ENCODE measurements at places on chromosomes 7 and 10. TPM values are rescaled to one million over a fixed set of nuclear protein-coding genes. Genes with fewer than 3 reads are reported as not detected.

DNA sequence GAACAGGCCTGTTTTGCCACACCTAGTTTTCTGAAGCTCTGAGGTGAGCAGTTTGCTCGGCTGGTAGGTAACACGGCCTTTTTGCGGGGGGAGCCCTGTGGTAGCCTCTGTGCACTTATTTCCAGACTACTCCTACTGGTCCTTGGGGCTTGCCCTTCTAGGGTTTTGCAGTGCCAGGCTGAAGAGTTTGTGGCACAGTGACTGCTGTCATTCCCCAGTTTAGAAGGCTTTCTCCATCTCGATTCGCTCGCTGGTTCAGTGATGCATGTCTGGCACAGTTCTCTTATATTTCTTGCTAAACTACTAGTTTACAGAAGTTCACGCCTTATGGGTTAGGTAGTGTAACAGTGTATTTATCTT, 711 bp downstream of the KIF20B start:
- H3K4me1 ChIP-seq, result peaks cover 11% of the 10 kb centered on the region
- peak overlapping the region; percentile 92 for H3K4me3 ChIP-seq
- no peaks in the 10 kb centered on the region for H3K27me3 ChIP-seq
- no peaks in the 10 kb centered on the region for H3K36me3 ChIP-seq

DNA sequence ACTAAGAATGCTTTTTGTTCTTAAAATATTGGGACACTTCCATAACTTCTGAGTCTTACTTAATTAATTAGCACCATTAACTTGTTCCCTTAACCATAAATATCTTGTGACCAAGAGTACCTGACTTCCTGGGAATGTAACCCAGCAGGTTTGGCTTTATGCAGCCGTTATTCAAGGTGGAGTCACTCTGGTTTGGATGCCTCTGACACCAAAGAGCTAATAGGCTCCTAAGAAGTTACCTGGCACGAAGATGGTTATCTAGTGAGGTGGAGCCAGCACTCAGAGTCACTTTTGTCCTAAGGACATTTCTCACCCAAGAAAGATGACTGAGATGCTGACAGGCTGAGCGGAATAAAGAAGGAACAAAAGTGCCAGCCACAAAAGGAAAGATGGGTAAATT, 172.3 kb downstream of the C1GALT1 start:
- no peaks in the 10 kb centered on the region for H3K4me1 ChIP-seq
- no peaks in the 10 kb centered on the region for H3K27me3 ChIP-seq
- DNase-seq, result no peak
- H3K27ac ChIP-seq, result no peak overlapping the region
- no peaks in the 10 kb centered on the region for H3K36me3 ChIP-seq
- H3K4me3 ChIP-seq, result no peak overlapping the region

GRCh38 chr7:100801833-100802568, 25.3 kb downstream of the EPHB4 start:
- no peaks in the 10 kb centered on the region for H3K36me3 ChIP-seq
- H3K4me3 ChIP-seq, result no peak overlapping the region
- no peak for DNase-seq
- no peaks in the 10 kb centered on the region for H3K4me1 ChIP-seq
- H3K27me3 ChIP-seq, result no peaks in the 10 kb centered on the region

GRCh38 chr7:149870274-149870673, 3.5 kb upstream of the ATP6V0E2 start:
- no peaks in the 10 kb centered on the region for H3K27me3 ChIP-seq
- peak overlapping the region; percentile 42 for H3K4me3 ChIP-seq
- H3K4me1 ChIP-seq, result peaks cover 84% of the 10 kb centered on the region
- no peak for DNase-seq
- H3K27ac ChIP-seq, result peak overlapping the region; percentile 88
- no peaks in the 10 kb centered on the region for H3K36me3 ChIP-seq

DNA sequence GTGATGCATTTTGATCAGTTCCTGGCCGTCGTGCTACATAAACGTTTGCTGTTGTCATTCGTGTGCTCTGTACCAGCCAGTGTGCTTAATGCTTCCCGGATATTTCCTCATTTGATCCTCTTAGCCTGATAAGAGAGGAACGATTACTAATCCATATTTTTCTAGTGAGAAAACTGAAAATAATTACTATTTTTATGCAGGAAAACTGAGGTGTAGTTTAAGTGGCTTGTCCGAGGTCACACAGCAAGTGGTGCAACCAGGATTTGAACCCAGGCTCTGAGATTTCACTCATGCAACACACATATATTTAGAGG, 650 bp upstream of the SORBS1 start:
- no peak overlapping the region for H3K27ac ChIP-seq
- no peak for DNase-seq
- peak overlapping the region; percentile 62 for H3K4me3 ChIP-seq
- H3K27me3 ChIP-seq, result no peaks in the 10 kb centered on the region
- H3K4me1 ChIP-seq, result peaks cover 4% of the 10 kb centered on the region

GRCh38 chr10:104766341-104766740, 125.3 kb downstream of the SORCS3 start:
- no peaks in the 10 kb centered on the region for H3K27me3 ChIP-seq
- H3K36me3 ChIP-seq, result no peaks in the 10 kb centered on the region
- no peak overlapping the region for H3K4me3 ChIP-seq
- no peaks in the 10 kb centered on the region for H3K4me1 ChIP-seq
- no peak overlapping the region for H3K27ac ChIP-seq

- H3K4me1 ChIP-seq, result no peaks in the 10 kb centered on the region
- no peak overlapping the region for H3K27ac ChIP-seq
- no peaks in the 10 kb centered on the region for H3K27me3 ChIP-seq
- DNase-seq, result no peak
- H3K4me3 ChIP-seq, result no peak overlapping the region
Measured at GRCh38 chr10:59012839-59013238, 163.6 kb upstream of the PHYHIPL start.

DNA sequence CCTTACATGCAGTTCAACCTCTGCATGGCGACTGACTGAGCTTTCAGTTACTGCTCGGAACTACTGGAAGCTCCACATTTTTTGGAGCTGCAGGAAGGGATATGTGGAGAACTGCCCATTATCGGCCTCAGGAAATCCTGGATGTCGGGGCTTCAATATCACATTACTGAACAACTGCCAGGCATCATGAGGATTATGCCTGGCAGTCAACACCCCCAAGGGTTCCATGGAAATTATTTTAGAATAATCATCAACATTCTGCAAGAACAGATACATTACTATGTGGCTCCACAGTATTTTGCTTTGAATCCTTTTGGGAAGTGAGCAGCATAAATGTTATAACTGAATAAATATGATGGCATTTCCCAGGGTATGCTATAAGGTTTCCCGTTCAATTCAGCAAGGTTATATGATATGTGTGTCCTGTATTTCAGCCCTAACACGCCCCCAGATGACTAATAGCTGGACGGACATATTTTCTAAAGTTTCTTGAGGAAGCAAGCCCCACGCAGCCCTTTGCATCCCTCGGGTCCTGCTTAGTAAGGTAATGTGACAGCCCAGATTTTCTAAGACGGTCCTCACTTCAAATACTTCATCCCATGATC, 53.0 kb upstream of the OPALIN start:
- H3K4me1 ChIP-seq, result no peaks in the 10 kb centered on the region
- H3K4me3 ChIP-seq, result no peak overlapping the region
- DNase-seq, result no peak

GRCh38 chr10:78251016-78251385, 217.3 kb downstream of the RPS24 start:
- no peak overlapping the region for H3K4me3 ChIP-seq
- no peak for DNase-seq
- no peak overlapping the region for H3K27ac ChIP-seq
- H3K4me1 ChIP-seq, result no peaks in the 10 kb centered on the region
- no peaks in the 10 kb centered on the region for H3K36me3 ChIP-seq

- H3K4me1 ChIP-seq, result no peaks in the 10 kb centered on the region
- no peak overlapping the region for H3K27ac ChIP-seq
- no peaks in the 10 kb centered on the region for H3K27me3 ChIP-seq
- no peak for DNase-seq
Measured at GRCh38 chr10:1605999-1606940, 131.1 kb downstream of the ADARB2 start.

GRCh38 chr10:133144771-133145170, 15.2 kb upstream of the KNDC1 start:
- H3K4me3 ChIP-seq, result no peak overlapping the region
- no peak overlapping the region for H3K27ac ChIP-seq
- no peaks in the 10 kb centered on the region for H3K27me3 ChIP-seq

GRCh38 chr10:127815147-127815546, 77.6 kb downstream of the CLRN3 start:
- no peaks in the 10 kb centered on the region for H3K36me3 ChIP-seq
- H3K27me3 ChIP-seq, result no peaks in the 10 kb centered on the region
- DNase-seq, result no peak
- H3K4me3 ChIP-seq, result no peak overlapping the region

DNA sequence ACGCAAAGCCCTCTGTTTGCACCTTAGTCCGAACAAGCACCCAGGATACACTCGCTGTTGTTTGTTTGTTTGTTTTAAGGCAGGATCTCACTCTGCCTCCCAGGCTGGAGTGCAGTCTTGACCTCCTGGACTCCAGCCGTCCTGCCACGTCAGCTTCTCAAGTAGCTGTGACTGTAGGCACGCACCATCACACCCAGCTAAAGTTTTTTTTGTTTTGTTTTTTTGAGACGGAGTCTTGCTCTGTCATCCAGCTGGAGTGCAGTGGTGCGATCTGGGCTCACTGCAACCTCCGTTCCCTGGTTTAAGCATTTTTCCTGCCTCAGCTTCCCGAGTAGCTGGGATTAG, 76.8 kb downstream of the CTBP2 start:
- no peaks in the 10 kb centered on the region for H3K36me3 ChIP-seq
- H3K27me3 ChIP-seq, result no peaks in the 10 kb centered on the region
- no peak overlapping the region for H3K27ac ChIP-seq
- no peak for DNase-seq
- H3K4me1 ChIP-seq, result no peaks in the 10 kb centered on the region

GRCh38 chr10:21530641-21531040, 3.4 kb upstream of the MLLT10 start:
- no peaks in the 10 kb centered on the region for H3K36me3 ChIP-seq
- H3K4me1 ChIP-seq, result peaks cover 13% of the 10 kb centered on the region
- H3K27me3 ChIP-seq, result no peaks in the 10 kb centered on the region
- no peak overlapping the region for H3K27ac ChIP-seq
- no peak overlapping the region for H3K4me3 ChIP-seq

GRCh38 chr10:69319841-69320316, 41.6 kb downstream of the HK1 start:
- H3K36me3 ChIP-seq, result peaks cover 5% of the 10 kb centered on the region
- H3K4me1 ChIP-seq, result peaks cover 22% of the 10 kb centered on the region
- H3K4me3 ChIP-seq, result peak overlapping the region; percentile 85
- H3K27ac ChIP-seq, result peak overlapping the region; percentile 90
- H3K27me3 ChIP-seq, result no peaks in the 10 kb centered on the region

- no peak overlapping the region for H3K27ac ChIP-seq
- no peak overlapping the region for H3K4me3 ChIP-seq
- peaks cover 69% of the 10 kb centered on the region for H3K27me3 ChIP-seq
- no peaks in the 10 kb centered on the region for H3K36me3 ChIP-seq
- DNase-seq, result no peak
Measured at GRCh38 chr7:101172854-101173751, 7.0 kb downstream of the NAT16 start.

DNA sequence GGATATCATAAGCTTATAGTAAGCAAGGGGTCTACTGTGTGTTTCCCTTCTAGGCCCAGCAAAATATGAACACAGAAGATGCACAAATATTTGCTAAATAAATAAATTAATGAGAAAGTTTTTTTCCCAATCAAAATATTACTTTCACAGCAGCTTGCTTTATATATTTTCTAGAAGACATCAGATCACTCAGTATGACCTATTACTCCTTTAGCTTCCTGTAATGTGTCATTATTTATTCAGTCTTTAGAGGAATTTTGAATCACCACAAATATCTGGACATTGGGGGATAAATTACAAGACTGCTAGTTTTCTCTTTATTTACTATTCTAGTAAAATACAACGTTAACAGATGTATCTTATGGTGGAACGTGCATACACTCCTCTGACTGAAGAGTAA, 765.8 kb upstream of the POM121L12 start:
- no peak for DNase-seq
- no peak overlapping the region for H3K27ac ChIP-seq
- no peaks in the 10 kb centered on the region for H3K4me1 ChIP-seq
- no peak overlapping the region for H3K4me3 ChIP-seq
- no peaks in the 10 kb centered on the region for H3K27me3 ChIP-seq
- no peaks in the 10 kb centered on the region for H3K36me3 ChIP-seq

- no peak overlapping the region for H3K27ac ChIP-seq
- no peaks in the 10 kb centered on the region for H3K36me3 ChIP-seq
- DNase-seq, result no peak
- no peaks in the 10 kb centered on the region for H3K4me1 ChIP-seq
- H3K4me3 ChIP-seq, result no peak overlapping the region
- H3K27me3 ChIP-seq, result no peaks in the 10 kb centered on the region
Measured at GRCh38 chr10:12943425-12943824, 58.1 kb downstream of the CCDC3 start.

DMBT1 gene
- total RNA-seq, result not detected

HOXA9 gene
- total RNA-seq, result not detected

TAS2R41 gene
- total RNA-seq, result 1.9 TPM

FAM237B gene
- total RNA-seq, result not detected

TNPO3 gene
- total RNA-seq, result 28.6 TPM

TAS2R4 gene
- 5.8 TPM for total RNA-seq

PIP4K2A gene
- 110 TPM for total RNA-seq

TDRD1 gene
- 0.35 TPM for total RNA-seq

GIMAP6 gene
- total RNA-seq, result 40.3 TPM

CALHM1 gene
- total RNA-seq, result not detected

Measured in naive thymus-derived CD4-positive, alpha-beta T cell (primary cell).